ENCODE measurements at places on chromosomes 7 and 10.

- no peak for DNase-seq
These were observed 10.9 kb upstream of the GDF2 start for GRCh38 chr10:47311193-47311931.

DNA sequence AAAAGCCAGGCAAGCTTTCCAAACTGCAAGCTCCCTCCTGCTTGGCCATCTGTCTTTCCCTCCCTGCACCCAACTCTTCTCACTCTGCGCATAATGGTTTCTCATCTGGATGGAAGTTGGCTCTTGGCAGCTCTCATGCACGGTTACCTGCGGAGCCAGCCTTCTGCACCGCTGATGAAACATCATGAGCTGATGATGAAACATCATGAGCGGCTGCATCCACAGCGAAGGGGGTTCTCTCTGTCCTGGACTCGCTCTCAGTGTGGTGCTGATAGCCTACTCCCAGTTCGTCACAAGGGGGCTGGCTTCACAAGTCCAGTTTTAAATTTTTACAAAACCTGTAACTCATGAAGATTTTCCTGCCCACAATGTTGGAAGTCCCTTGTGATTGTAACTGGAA, 457.5 kb downstream of the ACTR3B start:
- DNase-seq = no peak

DNA sequence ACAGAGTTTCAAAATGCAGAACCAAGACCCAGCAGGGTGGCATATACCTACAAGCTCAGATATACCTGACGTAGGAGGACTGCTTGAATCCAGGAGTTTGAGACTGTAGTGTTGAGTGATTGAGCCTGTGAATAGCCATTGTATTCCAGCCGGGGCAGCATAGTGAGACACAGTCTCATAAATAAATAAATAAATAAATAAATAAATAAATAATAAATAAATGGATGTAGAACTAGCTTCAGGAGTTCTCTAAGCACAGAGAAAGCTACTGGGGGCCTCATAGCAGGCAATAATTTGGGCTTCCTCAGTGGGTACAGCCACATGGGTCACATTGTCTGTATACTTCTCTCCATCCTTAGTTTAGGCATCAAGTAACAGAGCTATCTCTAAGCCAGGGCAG, 906.8 kb downstream of the LRMDA start:
- DNase-seq = no peak

- DNase-seq = no peak
These were observed 82.2 kb upstream of the NAMPT start for GRCh38 chr7:106367018-106367420.

- no peak for DNase-seq
These were observed 141.7 kb upstream of the SEMA3D start for GRCh38 chr7:85328456-85328998.

GRCh38 chr7:90896458-90896857, 300.3 kb downstream of the CDK14 start:
- DNase-seq = no peak

- DNase-seq = no peak
These were observed 638 bp downstream of the BRAT1 start for GRCh38 chr7:2554661-2555111.

DNA sequence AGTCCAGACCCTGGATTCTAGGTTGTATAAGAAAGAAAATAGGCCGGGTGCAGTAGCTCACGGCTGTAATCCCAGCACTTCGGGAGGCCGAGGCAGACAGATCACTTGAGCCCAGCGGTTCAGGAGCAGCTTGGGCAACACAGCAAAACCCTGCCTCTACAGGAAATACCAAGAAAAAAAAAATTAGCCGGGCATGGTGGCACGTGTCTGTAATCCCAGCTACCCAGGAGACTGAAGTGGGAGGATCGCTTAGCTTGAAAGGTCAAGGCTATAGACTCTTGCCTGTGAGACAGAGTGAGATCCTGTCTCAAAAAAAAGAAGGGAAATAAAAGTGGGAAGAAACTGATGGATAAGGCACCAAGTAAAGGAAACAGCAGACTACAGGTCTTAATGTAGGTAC, 287.9 kb upstream of the KLF14 start:
- DNase-seq = no peak

DNA sequence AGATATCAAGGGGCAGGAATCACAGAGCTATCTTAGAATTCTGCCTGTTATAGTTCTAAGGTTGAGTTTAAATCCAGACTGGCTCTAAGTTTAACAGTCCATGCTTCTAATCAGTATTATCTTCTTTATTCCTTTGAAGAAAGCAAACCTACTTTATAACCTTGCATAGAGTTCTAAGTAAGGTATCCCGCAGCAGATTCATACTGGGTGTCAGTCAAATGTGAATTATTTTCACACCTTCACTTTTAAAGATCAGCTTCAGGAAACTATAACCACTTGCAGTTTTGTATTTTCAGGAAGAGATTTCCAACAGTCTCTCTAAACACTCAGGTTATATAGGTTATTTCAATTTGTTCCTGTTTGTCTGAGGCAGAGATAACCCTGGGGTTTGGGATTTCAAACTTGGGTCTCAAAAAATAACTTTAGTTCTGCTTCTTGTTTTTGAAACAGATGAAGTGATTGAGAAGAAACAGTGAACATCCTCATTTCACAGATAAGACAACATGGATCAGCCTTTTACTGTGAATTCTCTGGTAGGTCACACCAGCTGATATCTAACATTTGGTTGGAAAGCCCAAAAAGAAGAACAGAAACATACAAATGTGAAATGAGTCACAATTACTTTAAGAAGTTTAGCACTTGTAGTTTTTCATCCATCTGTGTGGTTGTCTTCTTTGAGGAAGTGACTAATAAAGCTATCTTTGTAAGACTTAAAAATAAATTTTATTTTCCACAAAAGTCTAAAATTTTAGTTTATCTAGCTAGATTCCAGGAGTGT, 21.4 kb downstream of the STAMBPL1 start:
- DNase-seq = no peak

GRCh38 chr7:108012499-108013430, 9.8 kb upstream of the LAMB1 start:
- no peak for DNase-seq

GRCh38 chr10:26361971-26362370, 76.2 kb upstream of the APBB1IP start:
- DNase-seq = no peak

GRCh38 chr10:5589661-5590511, 65.1 kb downstream of the CALML3 start:
- DNase-seq = no peak

DNA sequence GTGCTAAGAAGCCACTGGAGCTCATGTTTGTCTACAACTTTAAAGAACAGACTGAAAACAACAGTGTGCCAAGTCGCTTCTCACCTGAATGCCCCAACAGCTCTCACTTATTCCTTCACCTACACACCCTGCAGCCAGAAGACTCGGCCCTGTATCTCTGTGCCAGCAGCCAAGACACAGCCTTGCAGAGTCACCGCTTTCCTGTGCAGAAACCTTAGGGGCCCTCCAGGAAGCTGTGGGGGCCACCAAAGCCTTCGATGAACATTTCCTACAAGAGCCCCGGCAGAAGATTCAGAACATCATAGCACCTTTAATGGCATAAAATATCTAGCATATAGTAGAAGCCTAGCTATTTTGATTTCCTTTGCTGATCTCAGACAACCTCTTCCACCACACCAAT, 88.0 kb upstream of the PRSS58 start:
- DNase-seq = no peak

Data from mesothelial cell of epicardium (in vitro differentiated cells).